ENCODE measurements at places on chromosomes 11 and 22.

- no peak for DNase-seq
These were observed 35.9 kb downstream of the CTSC start for GRCh38 chr11:88301488-88302140.

DNA sequence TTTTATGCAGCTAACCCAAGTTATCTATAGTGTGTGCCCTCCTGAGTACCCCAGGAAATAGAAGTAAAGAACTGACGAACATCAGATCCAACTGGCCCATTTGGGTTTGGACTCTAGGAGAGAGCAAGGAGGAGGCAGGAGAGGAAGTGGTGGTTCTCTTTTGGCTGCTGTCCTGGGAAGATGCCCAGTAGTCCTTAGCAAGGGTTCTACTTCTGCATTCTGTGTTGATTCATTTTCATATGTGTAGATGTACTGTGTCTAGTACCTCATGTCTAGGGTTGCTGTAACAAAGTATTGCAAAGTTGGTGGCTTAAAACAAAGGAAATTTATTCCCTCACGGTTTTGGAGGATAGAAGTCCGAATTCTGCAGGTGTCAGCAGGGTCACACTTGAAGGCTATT is 6.6 kb upstream of the MMP27 start:
- no peak for DNase-seq

GRCh38 chr11:93512949-93513667 is 30.1 kb downstream of the SMCO4 start:
- DNase-seq = no peak

- DNase-seq = no peak
These were observed 26.5 kb upstream of the WNT7B start for GRCh38 chr22:46003271-46004091.

DNA sequence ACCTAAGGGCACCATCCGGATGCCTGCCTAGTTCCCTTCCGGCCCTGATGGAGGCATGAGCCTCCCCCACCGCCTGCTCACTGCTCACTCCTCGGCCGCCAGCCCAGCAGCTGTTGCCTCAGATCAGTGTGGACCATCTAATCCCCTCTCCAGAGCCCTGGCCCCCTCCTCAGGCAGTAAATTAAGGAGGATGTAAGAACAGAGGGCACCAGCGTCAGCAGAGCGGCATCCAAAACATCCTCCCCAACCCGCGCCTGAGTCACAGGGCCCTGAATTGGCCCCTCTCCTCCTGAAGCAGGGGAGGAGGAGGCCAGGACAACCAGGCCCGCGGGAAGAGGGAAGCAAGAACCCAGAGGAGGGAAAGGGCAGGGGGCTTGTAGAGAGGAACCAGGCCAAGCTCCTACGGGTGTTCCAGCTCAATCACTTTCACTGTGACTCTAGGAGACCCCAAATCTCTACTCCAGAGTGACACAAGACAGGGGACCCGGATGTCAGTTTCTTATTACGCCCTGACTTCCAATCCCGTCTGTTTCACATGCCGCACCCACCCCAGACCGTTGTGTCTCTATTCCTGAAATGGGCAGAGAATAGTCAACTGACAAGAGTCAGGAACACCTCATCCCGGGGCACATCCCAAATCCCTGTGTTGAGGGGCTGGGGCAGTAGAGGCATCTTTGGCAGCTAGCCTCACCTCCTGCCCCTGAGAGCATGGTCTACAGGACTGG is 31.3 kb upstream of the MYOD1 start:
- DNase-seq = no peak

DNA sequence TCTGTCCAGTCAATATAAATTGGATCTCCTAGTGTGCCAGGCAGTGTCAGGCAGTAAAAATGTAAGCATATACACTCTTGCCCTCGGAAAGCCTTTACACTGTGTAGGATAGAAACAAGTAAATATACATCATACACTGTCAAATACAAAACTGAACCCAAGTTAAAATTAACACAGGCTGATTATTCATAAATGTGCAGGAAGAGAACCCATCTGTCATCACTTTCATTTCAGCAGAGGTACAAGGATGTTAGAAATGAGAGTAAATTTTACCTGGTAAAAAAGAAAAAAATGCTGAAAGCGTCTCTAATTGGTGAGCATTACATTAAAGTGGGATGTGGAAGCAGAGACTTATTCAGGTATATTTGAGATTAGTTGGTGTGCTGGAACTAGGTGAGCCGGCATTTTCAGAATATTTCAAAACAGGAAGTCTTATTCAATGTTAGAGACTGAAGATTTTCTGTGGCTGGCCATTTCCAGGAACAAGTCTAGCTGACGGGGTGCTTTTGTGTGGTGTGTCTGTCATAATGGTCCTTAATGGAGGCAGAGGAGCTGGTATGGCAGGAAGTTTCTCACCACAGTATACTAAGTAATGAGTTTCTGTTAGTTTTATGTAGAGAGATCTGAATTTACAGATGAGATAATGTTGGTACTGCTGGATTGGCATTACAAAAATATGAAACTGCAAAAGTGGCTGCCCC is 192.6 kb downstream of the CASP12 start:
- peak; percentile 61 for DNase-seq

- DNase-seq = no peak
These were observed 228.5 kb upstream of the SESN3 start for GRCh38 chr11:95459291-95460042.

DNA sequence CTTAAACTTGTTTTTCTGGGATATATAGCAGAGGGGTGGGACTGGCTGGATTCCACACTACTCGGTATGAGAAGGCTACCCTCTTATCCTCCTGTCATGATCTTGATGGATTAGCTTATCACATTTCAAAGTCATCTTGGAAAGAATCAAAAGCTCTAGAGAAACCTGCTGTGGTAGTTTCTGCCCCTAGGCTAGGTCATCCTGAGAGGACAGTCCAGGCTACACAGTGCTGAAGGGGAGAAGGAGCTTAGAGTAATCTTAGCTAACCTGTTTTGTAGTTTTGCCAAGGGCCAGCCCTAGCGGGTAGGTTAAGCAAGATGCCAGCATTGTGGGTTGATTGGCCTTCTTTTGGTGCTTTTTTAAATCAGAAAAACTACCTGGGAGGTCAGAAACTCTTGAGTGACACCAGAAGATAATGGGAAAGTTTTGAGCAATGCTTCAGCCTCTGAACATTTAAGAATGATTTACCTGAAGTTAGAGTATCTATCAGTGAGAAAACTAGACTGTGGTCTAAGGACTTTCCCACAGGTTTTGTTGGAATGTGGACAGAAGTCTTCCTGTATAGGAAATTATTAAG is 21.3 kb downstream of the PIWIL4 start:
- DNase-seq = no peak

DNA sequence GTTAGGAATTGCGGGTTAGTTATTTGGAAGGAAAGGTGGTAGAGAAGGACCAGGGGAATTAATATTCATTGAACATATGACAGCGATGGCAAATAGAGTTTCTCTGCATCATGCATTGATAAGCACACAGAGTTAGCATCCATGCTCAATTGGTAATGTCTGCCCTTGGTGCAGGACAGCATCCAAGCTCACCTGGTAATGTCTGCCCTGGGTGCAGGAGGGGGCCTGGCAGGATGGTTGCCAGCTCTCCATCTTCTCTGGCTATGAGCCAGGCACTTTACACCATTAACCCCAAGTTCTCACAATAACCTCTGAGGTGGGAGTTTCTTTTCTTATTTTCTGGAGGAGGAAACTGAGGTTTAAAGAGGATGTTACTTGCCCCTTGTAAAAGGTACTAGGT is 50.4 kb upstream of the RBFOX2 start:
- DNase-seq = no peak

GRCh38 chr11:118232659-118233058 is 7.8 kb upstream of the JAML start:
- DNase-seq = no peak

GRCh38 chr11:78230161-78230877 is 41.6 kb downstream of the USP35 start:
- no peak for DNase-seq

- DNase-seq = no peak
These were observed 20.4 kb downstream of the SERPINH1 start for GRCh38 chr11:75582506-75582894.

DNA sequence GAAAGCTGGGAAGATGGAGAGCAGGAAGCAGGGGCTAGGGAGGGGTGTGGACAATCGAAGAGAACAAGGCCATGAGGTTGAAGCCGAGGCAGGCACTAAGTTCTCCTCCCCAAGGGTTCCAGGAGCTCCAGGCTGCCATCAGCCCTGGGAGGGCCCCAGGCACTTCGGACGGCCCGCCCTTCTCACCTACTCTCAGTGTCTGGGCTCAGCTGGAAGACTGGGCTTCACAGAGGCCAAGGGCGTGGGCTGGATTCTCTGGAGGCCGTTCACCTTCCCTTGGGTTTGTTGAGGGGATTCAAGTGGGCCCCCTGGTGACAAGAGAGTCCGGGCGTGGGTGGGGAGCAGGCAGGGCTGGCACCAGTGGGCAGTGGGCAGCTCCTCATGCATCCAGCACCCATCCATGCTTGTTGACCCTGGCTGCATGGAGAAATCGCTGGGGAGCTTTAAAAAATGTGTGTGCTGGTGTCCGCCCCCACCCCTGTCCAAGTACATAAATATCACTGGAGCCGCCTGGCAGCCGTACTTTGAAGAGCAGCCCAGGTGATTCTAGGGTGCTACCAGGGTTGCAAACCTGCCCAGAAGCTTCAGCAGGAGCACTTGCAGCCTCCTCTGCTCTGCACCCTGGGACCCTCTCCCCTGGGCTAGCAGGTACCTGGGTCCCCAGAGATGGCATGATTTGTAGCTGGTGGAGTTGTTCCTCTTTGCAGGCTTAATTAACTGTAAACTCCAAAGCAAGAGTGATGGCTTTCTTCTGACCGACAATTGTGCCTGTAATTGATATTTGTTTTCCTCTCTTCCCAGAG is 74.3 kb downstream of the RTL6 start:
- no peak for DNase-seq

DNA sequence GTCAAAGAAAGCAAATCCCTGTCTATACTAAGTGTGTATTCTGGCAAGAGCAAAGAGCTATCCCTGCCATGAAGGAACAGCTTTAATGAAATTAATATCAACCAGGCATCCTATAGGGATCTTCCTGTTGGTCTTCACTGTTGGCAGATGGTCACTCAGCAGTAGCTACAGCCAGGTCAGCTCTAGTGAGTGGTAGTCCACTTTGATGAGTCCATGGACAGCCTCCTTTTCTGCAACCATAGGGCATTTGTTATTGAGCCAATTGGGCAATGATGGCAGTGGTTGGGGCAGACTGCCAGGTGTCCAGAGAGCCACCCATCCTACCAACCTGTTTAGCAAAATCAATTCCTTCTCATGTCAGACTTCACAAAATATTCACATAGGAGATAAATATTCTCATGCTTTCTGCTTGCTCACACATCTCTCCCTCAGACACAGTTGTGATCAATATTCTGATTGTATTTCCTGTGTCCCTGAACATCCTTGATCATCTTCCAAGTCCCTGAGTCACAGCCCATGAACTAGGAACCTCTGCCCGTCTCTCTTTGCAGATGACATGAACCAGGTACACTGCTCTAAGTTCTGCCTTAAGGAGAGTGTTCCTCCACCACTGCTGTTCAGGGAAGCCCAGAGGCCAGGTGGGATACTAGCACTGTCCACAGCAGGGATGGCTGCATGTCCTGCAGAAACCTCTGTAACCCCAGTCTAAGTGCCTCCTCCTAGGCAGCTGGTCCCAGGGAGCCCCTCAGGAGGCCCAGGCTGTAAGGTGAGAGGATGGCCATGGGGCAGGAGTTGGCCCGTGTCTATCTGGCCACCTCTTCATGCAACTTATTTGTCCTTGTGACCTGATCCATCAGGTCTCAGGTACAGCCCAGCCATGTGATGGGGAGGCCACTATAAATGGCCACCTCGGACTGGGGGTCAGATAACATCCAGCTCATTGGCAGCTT is 74.2 kb upstream of the IGLL5 start:
- DNase-seq = no peak

DNA sequence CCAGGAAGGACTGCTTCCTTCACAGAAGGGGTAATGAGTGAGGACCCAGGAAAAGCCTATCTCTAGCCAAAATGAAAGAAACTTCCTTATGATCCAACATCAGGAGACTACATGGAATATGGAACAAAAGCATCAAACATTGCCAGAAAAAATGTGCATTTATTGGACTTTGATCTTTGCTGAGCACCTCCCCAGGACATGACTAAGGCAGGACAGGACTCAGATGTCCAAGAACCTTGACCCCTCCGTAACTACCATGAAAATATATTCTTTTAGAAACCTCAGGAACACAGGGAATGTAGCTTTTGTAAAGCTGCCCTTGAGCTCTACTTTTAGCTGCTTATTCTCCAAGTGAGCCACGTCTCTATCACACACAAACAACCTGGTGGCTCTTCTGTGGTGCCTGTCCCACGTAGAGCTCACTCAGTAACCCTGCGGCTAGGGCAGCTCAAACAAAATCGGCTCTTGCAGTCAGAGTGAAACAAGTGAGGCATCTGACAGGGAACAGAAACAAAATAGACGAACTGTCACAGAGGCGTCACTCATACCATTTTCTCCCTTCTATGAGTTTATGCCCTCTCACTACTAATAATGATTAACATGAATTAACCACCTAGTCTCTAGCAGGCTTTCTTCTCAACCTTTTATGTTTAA is 471.5 kb upstream of the API5 start:
- DNase-seq = no peak

DNA sequence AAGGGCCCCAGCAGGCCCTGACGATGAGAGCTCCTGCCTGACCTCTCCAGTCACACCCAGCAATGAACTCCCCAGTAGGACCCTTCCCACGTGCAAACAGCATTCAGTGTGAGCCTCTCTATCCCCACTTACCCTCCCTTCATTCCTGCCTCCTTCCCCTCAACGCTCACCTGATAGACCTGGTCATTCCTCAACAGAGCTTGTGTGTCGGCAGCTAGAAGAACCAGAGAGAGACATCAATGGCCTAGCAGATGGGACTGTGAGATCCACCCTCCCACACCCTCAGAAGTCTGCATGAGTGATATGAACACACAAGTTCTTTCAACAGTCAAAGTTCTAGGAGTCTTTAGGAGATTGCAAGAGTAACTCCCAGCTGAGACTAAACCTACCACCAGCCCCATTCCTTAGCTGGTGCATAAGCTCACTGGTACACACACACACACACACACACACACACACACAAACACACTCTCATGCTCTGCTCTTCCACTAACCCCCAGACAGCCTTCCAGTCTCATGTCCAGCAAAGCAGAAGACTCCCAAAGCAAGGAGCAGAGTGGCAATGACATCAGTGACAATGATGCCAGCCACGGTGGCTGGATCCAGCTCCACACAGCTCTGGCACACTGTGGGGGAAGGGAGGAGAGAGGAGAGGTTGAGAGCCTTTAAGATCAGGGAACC is 3.1 kb downstream of the CD3D start:
- no peak for DNase-seq

DNA sequence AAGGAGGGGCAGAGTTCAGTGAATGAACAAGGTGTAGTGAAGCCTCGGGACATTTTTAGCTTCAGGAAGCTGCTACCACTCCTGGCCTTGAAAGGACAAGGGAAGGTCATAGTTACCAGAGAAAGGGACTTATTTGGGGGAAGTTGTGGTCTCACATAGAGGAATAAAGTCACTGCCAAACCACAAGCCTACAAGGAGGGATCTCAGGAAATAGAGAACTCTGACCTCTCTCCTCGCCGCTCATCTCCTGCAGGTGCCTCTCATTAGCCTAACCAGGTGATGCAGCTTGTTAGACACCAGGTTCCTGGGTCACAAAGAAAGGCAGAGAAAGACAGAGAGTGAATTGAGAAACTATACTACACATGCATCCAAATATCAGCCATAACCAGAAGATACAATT is 14.3 kb upstream of the TOLLIP start:
- DNase-seq = no peak

GRCh38 chr22:27345691-27346090 is 455.9 kb downstream of the MN1 start:
- no peak for DNase-seq
